Erythroblast (primary cell): ENCODE measurements at places on chromosomes 3 and 15.

- DNase-seq, result no peak
These were observed 19.0 kb upstream of the PRICKLE2 start for GRCh38 chr3:64244011-64244942.

- no peak for DNase-seq
These were observed 8.5 kb upstream of the FBLN2 start for GRCh38 chr3:13540297-13540995.

GRCh38 chr3:152279479-152279878, 10.8 kb downstream of the MBNL1 start:
- DNase-seq, result peak; percentile 55

DNA sequence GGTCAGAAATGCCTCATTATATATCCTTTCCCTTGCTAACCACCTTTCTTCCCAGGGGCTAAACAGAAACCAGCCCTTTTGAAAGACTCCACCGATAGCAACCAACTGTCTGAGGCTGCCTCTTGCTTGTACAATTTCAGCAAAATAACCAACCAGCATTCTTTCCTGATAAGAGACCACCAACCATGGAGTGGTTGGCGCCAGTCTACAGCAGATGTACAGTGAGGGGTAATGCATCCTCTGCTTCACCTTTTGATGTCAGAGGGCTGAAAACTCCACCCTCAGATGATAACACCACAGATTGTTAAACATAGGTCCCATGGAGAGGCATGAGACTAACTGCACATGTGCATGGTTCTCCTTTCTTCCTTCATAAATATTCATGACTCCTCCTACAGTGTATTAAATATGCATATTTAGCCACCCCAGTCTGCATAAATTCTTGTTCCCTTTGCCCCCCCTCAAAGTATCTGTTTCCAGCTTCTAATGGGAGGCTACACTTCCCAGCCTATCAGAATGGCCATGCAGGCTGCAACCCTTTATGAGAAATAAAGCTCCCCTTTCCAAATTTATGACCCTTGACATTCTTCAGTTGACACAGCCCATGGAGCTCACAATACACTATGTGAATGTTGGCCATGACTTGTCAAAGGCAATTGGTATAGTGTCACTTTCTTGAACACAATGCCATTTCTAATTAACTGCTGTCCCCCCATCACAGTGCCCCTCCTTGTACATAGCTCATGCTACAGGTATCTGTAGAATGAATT, 48.3 kb downstream of the GABRB3 start:
- DNase-seq, result no peak

- DNase-seq, result no peak
These were observed 512 bp downstream of the IQCF5 start for GRCh38 chr3:51874889-51875288.

DNA sequence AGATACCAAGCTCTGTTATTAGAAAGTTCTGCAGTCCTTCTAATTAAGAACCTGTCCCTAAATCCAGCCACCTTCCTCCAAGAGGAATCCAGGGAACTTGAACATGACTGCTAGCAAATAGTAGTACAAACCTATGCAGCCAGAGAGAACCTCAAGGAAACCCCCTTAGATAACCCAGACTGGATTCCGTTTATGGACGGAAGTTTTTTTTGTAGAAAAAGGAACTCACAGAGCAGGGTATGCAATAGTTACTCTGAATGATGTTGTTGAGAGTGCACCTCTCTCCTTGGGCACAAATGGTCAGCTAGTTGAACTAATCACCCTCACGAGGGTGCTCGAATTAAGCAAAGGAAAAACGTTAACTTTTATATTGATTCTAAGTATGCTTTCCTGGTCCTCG, 40.8 kb downstream of the TM4SF18 start:
- DNase-seq, result no peak

GRCh38 chr15:62749036-62749815, 293.3 kb upstream of the TPM1 start:
- DNase-seq, result no peak

- DNase-seq, result no peak
These were observed 678 bp upstream of the SCAMP5 start for GRCh38 chr15:74994685-74995084.

- no peak for DNase-seq
These were observed 15.7 kb upstream of the RBP1 start for GRCh38 chr3:139555249-139555648.

GRCh38 chr15:38829086-38829485, 264.5 kb upstream of the RASGRP1 start:
- DNase-seq, result no peak

DNA sequence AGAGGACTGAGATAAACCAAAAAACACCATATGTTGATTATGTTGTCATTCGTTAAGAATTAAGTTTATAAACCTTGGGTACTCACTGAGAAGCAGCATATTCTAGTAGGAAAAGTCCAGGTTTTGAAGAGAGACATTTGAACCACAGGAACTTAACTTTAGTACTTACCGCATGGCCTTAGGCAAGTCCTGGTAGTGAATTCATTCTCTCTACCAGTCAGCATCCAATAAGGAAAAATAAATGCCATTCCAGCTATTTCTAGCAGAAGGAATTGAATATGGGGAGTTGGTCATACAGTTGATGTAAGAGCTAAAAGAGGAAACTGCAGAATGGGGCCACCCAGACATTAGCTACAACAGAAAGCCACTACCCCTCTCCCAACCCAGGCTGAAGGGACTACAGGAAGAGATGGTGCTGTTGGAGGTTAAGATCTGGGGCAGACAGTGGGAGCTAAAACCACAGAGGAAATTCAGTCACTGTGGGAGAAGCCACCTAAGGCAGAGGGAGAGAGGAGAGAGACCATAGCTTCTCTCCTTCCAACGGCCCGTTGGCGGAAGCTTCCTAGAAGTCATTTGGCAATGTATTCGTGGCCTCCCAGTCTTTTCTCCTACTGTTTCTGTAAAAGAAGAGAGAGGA, 133.8 kb upstream of the RARB start:
- DNase-seq, result no peak

DNA sequence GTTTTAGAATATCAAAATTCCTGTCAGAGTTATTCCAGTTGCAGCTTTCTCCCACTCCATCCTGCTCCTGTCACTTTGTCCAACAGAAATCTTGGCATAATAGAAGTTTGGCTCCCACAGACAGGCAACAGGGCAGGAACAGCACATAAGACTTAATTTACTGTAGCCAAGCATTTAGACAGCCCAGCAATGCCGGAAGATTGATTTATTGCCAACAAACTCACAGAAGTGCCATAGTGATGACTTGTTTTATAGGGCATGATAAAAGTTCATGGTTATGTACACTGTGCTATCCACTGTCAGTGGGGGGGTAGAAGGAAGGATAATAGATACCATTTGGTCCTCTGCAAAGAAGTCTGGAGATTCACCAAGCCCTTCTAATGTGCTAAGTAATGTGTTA, 98.3 kb upstream of the CBLB start:
- no peak for DNase-seq

DNA sequence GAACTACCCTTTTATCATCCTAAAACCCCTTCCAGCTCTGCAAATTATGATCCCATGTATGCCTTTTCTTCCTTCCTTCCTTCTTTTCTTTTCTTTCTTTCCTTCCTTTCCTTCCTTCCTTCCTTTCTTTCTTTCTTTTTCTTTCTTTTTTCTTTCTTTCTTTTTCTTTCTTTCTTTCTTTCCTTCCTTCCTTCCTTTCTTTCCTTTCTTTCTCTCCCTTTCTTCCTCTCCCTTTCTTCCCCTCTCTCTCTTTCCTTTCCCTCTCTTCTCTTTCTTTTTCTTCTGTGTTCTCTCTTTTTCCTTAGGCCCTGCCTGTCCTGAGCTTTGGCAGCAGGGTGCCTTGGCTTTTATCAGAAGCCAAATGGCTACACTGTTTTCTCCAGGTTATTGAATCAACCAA, 66.8 kb downstream of the IQCH start:
- no peak for DNase-seq

GRCh38 chr3:108863799-108864135, 41.2 kb downstream of the TRAT1 start:
- DNase-seq, result no peak

DNA sequence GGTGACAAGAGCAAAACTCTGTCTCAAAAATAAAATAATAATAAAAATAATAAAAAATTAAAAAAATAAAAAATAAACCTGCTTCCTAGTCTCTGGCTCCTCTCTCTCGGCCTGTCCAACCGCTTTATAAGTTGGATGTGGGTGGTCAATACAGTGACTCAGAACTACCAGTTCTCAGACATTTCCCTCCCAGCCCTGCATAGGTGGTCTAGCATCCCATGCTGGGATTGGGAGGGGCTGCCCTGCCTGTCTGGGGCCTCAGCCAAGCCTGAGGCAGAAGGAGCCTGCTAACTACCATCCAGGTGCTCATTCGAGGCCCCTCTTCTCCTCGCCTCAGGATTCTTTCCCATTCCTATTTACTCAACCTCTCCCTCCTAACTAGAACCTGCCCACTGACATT, 33.3 kb upstream of the BLM start:
- DNase-seq, result no peak

DNA sequence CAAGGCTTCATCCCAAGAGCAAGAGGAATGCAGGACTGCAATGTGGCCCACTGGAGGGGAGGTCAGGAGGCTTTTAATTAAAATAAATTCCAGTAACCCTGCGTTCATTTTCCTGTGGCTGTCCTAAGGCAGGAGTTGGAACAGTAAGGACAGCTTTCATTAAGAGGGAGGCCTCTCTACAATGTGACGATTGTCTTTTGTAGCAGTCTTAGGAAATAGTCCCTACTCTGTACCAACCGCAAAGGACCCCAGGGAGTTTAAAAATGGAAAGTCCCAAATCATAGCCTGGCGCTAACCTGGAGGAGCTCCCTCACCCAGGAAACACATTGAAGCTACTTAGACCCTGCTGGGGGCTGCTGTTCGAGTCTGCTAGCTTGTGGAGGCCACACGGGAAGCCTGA, 62.8 kb downstream of the SYNM start:
- no peak for DNase-seq

DNA sequence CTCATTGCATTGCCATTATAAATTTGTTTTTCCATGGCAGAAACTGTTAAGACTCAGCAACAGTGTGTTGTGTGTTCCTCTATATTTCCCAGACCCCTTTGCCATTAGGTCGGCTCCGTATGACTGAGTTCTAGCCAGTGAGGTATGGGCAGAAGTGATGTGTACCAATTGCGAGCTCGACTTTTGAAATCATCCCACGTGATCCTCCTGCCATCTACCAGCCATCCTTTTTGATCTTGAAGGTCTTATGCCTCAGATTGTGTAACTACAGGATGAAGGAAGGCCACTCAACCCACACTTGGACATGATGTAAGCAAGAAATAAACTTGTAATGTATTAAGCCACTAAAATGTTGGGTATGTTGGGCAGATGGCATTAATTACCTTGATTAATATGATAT, 562.3 kb downstream of the PDCD6IP start:
- no peak for DNase-seq

GRCh38 chr3:158539414-158540014, 31.5 kb upstream of the MLF1 start:
- DNase-seq, result peak; percentile 72

DNA sequence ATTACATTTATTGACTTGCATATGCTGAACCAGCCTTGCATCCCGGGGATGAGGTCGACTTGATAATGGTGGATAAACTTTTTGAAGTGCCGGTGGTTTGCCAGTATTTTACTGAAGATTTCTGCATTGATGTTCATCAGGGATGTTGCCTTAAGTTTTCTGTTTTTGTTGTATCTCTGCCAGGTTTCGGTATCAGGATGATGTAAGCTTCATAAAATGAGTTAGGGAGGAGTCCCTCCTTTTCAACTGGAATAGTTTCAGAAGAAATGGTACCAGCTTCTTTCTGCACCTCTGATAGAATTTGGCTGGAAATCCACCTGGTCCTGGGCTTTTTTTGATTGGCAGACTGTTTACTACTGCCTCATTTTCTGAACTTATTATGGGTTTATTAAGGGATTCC, 250.8 kb downstream of the TBC1D5 start:
- peak; percentile 56 for DNase-seq

DNA sequence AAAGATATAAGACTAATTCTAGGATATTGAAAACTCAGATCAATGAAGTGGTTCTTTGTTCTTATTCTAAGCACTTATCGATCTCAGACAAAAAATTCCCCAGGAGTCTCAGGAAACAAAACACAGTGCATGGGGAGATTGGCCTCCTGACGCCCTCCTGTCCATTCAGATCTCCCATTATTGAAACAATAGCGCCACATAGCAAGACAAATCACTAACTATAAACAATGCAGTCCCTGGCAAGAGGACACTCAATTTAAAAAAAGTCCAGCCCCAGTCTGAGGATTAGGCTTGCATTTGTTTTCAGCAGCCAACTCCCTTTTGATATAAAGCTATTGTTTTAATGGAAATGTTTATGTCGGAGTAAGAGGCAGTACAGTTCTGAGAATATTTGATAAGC, 528.2 kb downstream of the GABRG3 start:
- no peak for DNase-seq
